ENCODE measurements at places on chromosomes 2 and 18.
A peak's percentile ranks its signal among the peaks of the same experiment; 100 is the strongest.

DNA sequence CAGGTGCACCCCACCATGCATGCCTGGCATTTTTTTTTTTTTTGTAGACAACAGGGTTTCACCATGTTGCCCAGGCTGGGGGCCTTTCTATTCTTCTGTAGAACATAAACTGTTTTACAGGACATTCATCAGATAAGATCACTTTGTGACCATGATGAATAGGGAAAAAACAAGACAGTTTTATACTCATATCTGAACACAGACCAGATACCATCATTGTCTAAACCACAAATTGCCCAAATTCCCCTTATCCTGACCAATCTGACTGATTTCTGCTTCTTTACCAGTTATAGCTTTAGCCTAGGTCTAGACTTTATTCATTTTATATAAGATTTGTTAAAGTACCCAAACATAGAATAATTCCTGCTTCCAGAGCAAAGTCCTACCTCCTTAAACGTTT is 1699.3 kb upstream of the TMEFF2 start:
- no peak for DNase-seq

- no peak for DNase-seq
Observed at GRCh38 chr2:51350100-51350499, 318.2 kb upstream of the NRXN1 start.

DNA sequence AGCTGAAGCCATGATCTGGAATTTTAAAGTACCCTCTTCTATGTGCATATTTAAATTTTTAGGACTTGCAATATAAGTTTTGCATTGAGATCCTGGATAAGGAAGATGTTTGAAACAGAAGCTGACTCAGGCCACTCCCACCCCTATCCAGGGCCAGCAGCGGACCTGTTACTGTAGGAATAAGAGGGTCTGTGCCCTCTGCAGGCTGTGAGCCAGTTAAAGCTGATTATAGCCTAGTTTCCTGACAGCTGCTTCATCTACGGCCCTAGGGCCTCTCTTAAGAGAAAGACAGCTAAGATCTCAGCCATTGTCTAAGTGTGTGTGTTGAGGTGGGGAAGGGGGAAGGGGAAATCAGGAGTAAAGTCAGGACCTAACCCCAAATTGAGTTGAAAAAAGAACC is 234.0 kb downstream of the HAUS1 start:
- no peak for DNase-seq

DNA sequence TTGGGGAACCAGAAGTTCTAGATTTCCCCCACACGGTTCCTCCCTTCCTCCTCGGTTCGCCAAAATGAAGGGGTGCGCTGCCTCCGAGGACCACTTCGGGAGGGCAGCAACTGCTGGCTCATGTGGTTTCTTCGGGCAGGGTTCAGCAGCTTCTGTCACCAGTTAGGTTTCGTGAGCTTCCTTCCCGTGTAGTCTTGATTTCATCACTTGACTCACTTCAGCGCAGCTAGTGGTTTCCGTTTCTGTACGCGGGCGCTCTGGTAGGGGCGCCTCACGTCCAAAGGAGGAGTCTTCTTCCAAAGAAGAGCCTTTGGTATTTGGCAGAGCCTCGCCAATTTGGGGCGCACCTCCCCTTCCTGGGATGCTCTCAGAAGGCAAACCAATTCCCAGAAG is 485 bp upstream of the GALNT3 start:
- peak; percentile 87 for DNase-seq

GRCh38 chr2:179771791-179772190 is 89.6 kb downstream of the ZNF385B start:
- peak; percentile 43 for DNase-seq

DNA sequence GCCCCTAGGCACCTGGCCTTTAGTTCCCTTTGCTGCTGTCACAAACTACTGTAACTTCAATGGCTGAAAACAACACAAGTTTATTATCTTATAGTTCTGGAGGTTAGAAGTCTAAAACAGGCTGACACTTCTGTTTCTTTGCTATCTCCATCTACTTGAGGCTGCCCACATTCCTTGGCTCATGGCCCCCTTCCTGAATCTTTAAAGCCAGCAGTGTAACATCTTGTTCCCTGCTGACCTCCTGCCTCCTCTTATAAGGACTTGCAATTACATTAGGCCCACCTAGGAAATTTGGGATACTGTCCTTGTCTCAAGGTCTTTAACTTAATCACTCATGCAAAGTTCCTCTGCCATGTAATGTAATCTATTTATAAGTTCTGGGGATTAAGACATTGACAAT is 6.5 kb downstream of the SMYD1 start:
- no peak for DNase-seq

DNA sequence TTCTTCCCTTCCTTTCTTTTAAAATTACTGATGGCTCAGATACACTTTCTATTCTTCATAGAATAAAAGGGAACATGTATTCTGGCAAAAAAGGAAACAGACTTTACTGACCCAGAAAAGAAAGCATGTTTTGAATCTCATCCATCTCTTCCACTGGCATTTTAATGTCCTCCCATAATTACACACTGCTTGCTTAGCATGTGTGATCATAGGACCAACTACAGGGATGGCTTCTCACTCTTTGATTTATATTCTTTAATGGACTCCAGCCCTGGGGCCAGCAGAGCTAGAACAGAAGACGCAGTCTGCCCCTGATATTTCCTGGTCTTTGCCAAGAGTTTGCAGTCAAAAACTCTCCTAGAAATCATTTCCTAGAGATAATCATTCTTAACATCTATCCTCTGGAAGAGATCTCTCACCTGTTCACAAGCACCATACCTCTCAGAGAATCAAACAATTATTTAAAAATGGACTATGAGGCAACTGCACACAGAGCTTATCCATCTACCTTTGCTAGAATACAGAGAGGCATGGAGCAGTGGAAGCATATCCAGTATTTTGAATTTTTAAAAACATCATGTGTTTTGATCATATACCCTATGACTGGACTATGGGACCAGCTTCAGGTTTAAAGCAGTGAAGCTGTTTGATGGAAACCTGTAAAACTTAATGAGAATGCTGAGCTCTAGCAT is 429.1 kb downstream of the NRXN1 start:
- DNase-seq, result no peak

- peak; percentile 92 for DNase-seq
Observed at GRCh38 chr18:58186258-58186948, 142.4 kb downstream of the NEDD4L start.

- DNase-seq, result no peak
Observed at GRCh38 chr2:30226144-30227032, 4.9 kb upstream of the LBH start.

DNA sequence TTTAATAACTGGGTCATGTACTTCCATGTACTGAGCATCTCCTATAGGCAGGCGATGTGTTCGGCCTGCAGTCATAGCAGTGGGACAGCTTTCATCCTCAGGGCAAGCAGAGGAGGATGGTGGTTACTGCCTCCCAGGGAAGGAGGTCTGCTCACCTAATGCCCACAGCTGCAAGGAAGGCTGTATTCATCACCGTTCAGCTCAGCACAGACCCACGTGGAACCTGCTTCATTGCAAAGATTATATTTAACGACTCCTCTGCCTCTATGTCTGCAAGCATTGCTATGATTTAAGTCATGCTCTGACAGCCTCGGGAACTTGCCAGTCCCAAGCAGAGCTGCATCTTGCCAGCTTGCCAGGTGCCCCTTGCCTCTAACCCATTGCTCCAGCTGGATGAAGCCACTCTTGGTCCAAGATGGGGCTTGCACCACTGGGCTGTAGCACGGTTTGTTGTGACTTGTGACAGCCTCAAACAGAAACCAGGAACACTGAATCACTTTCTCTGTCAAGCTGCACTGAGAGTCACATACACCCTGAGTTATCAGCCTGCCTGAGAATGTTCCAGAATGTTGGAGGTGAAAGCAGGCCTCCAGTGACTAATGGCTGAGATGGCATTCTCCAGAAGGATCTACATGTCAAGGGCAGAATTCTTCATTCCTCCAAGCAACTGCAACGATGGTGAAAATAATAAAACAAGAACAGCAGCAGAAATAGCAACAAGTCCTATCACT is 651.1 kb upstream of the ID2 start:
- peak; percentile 13 for DNase-seq

DNA sequence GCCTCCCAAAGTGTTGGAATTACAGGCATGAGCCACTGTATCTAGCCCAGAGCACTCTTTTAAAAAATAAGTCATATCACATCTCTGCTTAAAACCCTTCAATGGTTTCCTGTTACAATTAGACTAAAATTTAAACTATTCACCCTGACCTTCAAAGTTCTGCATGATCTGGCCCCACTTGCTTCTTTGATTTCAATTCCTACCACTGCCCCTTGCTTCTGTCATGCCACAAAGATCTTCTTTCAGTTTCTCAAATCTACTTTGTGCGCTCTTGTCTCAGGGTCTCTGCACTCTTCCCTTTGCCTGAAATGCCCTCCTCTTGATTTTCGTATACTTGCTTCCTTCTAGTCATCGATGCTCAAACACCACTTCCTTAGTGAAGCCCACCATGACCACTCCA is 213.0 kb downstream of the TMEM247 start:
- no peak for DNase-seq

GRCh38 chr2:57878866-57879210 is 167.8 kb upstream of the VRK2 start:
- no peak for DNase-seq

- peak; percentile 2 for DNase-seq
Observed at GRCh38 chr18:33051407-33051806, 278.6 kb upstream of the KLHL14 start.

DNA sequence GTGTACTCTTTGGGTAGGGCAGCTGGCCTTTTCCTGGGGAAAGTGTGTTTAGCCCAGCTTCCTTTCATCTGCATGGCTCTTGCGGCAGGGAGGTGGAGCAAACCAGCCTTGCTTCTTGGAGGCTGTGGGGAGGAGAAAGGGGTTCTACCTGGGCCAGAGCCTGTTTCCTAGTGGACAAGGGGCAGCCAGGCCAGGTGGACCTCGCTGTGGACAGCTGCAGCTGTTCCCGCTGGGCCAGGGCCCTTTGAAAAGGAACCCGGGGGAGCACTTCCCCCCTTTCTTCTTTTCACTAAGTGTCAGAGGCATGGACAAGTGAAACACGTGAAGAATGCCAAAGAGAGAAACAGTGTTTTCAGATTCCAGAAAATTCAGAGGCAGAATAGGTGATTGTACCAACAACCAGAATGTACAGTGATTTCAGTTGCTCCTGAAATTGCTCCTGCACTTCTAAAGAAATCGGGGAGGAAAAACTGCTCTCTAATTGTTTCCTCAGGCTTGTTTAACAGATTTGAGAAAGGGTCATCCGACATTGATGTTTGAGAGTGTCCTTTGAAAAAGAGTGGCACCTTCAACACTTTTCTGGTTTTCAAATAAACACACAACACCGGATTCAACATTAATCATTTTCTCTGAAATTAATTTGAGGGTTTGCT is 3.9 kb downstream of the GLI2 start:
- no peak for DNase-seq

DNA sequence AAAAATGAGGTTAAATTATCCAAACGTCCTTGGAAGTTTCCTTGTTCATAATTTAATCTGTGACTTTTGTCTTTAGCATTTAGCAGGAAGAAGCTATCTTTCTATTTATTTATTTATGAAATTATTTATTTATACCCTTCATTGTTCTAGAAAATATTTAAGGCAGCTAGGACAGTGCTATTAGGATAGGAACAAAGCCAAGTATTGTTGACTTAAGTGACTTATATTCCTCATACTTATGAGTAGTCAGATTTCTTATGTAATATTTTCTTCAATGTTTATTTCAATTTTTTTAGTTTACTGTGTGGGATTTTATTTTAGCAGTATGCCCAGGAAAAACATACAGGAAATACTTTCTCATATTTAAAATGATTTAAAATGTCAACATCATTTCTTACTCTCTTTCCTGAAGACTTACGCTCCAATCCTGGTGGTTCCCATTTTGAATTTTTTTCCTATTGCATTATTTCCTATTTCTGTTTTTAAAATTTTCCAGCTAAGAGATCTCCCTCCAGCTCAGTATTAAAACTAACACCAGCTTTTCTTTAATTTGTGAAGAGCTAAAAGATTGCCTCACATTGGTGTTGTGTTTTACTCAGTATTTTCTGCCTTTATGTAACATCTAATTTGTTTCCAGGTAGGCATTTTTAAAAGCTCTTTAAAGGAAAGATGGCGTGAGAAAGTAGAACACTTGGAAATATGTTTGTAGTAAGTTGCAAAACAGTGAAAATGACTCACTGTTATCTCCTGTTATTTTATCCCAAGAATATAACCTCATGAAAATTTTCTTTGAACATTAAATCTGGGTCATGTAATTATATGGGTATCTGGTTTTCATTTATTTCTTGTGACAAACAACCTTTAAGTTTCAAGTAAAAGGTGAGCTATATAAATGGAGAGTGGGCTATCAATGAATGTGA is 32.2 kb downstream of the MAPRE2 start:
- DNase-seq, result peak; percentile 26

DNA sequence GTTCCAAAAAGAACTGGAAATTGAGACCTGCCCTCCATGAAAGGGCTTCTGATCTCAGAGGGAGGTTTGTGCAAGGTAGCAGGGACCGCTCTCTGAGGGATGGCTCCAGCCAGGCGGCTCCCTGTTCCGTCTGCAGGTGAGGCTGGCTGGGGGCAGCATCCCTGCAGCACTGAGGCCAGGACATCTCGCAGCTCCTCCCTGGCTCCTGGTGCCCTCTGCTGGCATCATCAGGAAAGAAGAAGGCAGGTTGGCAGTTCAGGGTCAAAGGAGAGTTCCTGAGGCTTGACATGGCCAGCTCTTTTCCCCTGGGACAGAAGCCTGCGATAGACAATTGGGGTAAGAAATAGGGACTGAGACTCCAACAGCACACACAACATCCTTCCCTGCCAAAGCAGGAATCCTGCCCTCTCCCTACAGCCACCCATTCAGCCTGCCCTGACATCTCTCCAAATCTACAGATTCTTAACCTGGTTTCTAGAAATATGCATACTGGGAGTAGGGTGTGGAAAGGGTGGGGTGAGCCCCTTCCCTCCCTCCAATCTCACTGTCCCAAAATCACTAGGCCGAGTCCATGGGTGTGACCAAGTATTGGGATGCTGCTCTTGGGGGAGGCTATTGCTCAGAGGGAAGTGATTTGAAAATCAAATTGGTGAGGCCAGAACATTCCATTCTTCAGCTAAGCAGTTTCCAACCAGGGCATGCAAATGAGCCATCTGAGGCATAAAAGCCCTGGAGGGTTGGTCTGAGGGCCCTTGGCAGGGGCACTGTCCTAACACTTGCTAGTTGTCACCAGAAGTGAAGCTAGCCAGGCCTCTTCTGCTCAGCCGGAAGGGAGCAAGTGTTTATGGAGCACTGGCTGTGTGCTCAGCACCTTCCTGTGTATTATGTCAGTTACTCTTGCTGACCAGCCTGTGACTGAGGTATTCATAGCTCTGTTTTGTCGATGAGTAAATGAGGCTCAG is 185.4 kb downstream of the TFCP2L1 start:
- no peak for DNase-seq

- no peak for DNase-seq
Observed at GRCh38 chr2:229714080-229714735, at the start of gene DNER. TSS of gene DNER (minus strand) at chr2:229714555. CDS start at chr2:229714423, 132 bp downstream.

- DNase-seq, result peak; percentile 39
Observed at GRCh38 chr2:73987109-73987947, 2.6 kb downstream of the TET3 start.

- DNase-seq, result peak; percentile 39
Observed at GRCh38 chr2:176395273-176395854, 126.1 kb downstream of the MTX2 start.

DNA sequence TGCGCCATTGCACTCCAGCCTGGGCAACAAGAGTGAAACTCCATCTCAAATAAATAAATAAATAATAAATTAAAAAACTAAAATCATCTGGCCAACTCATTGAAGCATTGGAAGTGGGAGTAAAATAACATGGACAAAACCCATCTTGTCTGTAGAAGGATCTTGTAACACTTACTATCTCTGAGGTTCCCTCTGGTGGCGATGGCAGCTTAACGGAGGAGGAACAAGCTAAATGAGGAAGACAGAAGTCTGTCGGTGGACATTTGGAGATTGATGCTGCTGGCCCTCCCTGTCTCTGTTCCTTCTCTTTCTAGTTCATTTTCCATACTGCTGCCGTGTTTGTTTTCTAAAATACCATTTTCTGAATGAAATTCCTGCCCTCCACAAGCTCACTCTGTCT is 43.4 kb downstream of the ZCCHC2 start:
- DNase-seq, result no peak
